Islet precursor cell (in vitro differentiated cells): ENCODE measurements at places on chromosomes 4 and X.

- no peak for DNase-seq
Observed at GRCh38 chrX:154732421-154733065, 18.3 kb downstream of the GAB3 start.

DNA sequence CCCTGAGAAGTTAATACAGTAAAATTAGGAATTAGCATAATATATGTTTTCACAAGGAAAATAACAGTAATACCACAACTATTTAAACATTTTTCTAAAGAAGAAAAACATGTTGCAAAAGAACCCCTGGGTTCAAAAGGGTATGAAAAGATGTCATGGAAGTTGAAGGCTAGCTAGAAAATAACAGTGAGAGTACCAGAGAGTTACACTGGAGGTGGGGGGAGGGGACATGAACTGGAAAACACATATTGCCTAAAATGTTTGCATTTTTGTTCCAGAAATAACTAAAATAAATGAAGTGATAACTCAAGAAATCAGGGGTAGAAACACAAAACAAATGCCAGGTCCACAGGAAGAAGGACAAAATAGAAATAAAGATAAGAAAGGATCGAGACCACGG lies 336.6 kb upstream of the MAD2L1 start:
- DNase-seq, result no peak

GRCh38 chr4:156968479-156968984 lies 3.1 kb downstream of the PDGFC start:
- DNase-seq, result peak; percentile 75

GRCh38 chr4:25923745-25924144 lies 9.7 kb downstream of the SMIM20 start:
- DNase-seq, result no peak

GRCh38 chr4:141599853-141600252 lies 36.5 kb upstream of the IL15 start:
- DNase-seq, result no peak

DNA sequence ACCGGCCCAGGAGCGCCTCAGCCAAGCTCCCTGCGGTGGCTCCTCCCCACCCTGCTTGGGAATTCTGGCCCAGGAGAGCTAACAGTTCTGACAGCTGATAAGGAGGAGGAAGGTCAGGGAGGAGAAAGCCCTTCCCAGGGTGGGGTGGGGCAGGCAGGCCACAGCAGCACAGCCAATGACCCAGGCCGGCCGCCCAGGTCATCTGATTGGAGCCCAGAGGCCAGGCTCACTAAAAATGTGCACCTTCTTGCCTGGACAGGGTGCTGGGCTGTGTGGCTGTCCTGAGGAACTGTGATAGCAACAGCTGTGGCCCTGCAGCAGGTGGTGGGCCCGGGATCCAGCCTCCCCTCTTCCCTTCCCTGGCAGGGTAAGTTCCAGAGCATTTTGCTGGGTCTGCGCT lies 17.2 kb upstream of the SH3TC1 start:
- peak; percentile 77 for DNase-seq

DNA sequence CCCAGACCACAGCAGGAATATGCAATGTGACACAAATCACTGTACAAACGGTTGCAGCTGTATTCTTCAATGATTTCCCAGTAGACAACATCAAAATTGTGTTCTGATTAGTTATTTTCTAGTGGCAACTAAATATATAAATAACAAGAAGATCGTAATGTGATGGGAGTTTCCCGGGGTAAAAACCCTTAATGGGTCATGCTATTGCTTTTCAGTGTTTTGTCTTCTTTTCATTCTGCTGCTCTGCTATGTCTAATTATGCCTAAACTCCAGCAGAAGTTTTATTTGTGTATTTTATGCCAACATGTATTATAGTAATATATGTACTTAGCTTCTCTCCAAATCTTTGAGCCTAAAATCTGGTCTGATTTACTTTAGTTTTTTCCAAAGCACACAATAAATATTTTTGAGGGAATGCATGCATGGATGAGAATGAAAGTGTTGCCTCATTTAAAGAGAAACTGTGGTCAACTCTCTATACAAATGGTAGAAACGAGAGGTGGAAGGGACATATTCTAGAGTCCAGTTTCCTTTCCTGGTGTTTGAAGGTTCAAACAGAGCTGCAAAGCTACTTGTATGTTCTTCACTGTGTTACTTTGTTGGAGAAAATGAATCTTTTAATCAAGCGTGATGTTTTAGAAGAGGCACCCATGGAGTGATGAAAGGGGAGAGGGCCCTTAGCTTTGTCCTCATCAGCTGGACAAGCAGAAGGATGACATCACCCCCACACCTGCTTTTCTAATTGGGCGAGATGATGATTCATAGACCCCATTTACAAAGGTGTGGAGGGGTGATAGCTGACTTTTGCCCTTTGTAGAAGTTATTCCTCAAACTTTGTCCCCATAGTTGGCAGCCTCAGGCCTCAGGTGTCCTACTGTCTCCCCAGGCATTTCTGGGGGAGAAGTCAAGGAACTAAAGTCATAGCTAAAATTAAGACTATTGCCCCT lies 129.7 kb downstream of the FRAS1 start:
- no peak for DNase-seq

DNA sequence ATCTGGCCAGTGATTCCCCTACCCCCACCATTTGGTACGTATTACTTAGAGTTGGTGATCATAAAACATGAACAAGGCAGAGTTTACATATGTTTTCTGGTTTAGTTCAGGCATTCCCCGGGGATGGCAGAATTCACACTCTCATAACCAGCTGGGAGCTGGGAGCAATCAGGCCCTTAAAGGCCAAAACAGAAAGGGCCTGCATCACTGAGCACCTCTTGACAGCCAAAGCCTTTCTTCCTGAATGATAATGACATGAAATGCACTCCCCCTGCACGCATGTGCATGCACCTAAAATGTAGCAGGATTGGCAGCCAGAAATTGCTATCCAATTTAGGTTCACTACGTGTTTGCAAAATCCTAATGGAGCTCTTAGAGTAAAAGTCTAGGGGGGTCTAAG lies 235.4 kb downstream of the GPC3 start:
- no peak for DNase-seq

- DNase-seq, result no peak
Observed at GRCh38 chrX:20664774-20665173, 398.1 kb upstream of the RPS6KA3 start.

DNA sequence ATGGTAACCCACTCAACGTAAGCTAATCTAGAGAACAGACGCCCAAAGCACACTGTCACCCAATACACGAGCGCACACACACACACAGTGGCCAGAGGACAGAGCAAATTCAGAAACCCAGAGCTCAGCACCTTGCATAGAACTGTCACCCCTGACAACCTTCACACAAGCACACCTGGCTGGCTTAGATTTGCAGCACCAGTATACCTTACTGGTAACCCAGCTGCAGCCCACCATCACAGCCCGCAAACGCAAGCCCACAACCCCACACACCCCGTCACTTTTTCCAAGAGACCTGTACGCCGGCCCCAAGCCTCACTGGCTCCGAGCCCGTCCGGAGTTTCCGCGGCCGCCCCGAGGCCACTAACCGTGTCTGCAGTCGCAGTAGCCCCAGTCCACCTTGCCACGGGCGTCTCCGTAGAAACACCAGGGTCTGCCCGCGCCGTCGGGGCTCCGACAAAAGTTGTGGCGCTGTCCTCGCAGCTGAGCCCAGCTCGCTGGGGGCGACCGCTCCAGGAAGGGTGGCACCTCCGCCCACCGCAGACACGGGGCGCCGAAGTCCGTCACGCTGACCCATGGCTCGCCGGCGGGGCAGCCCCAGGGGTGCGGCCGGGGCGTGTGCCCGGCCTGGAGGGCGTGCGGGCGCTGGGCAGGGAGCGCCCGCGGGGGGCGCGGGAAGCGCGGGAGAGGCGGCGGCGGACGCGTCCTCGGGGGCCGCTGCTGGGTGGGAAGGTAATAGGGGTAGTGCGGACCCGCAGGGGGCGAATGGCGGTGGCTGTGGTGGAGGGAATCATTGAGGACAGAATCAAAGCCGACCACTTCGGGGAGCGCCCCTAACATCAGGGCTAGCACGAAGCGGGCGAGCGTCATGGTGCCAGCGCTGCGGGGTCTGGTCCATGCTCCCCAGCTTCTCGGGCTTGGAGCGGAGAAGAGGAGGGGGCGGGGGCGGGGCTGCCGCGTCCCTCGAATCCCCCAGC lies 664 bp downstream of the PRSS12 start:
- peak; percentile 84 for DNase-seq

GRCh38 chrX:23494741-23495140 lies 160.1 kb downstream of the PTCHD1 start:
- DNase-seq, result peak; percentile 71

DNA sequence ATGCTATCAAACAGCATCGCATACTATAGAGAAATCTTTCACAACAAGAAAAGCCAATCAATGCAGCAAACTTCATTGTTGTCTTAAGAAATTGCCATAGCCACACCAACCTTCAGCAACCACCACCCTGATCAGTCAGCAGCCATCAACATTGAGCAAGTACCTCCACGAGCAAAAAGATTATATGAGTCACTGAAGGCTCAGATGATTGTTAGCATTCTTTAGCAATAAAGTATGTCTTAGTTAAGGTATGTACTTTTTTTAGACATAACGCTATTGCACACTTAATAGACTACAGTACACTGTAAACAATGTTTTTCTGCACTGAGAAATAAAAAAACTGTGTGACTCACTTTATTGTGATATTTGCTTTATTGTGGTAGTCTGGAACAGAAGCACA lies 37.8 kb upstream of the FUNDC1 start:
- DNase-seq, result no peak

DNA sequence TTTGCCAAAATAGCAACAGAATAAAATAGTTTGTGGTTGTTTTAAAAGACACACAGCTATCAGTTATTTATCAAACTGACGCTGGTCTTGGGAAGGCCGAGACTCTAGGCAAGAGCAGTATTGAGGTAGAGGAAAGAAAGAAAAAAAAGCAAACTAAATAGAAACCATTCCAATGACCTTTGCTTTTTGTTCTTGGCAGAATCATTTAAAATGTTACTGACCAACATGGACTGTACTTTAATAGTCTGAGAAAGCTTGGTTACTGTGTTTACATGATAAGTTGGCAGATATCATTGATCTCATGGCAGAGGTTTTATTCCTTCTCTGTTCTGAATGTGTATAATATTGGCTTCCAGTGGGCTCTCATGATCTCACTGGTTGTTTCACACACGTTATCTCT lies 11.9 kb downstream of the CWH43 start:
- DNase-seq, result no peak

GRCh38 chrX:94058728-94059382 lies 384.8 kb downstream of the FAM133A start:
- peak; percentile 58 for DNase-seq

- DNase-seq, result no peak
Observed at GRCh38 chr4:6972375-6972650, 62.7 kb downstream of the TBC1D14 start.

DNA sequence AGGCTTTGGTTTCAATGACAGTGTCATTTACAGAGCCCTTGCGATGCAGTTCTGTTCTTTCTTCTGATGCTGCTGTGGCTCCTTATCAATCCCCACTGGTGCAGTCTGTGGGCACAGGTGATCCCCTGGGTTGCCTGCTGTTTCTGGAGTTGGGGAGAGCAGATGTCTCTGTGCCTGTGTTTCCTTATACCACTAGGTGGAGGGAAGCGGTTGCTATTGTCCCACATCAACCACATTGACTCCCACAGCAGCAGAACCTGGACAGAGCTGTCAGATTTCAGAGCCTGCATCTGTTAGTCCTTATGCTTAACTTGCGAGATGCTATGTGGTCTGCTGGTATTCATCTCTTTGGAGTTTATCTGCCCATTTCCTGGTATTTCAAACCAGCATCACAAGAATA lies 57.7 kb downstream of the NEIL3 start:
- DNase-seq, result no peak

GRCh38 chr4:183435803-183436202 lies 8.6 kb upstream of the CDKN2AIP start:
- peak; percentile 54 for DNase-seq

- DNase-seq, result no peak
Observed at GRCh38 chr4:101818362-101818761, 27.8 kb downstream of the BANK1 start.
